ENCODE measurements at places on chromosomes 2 and 18.

GRCh38 chr2:226483745-226484619 lies 315.6 kb downstream of the IRS1 start:
- no peak for DNase-seq

GRCh38 chr18:6628187-6628586 lies 101.3 kb upstream of the ARHGAP28 start:
- DNase-seq: no peak

GRCh38 chr2:57080035-57080434 lies 896.2 kb downstream of the CCDC85A start:
- no peak for DNase-seq

DNA sequence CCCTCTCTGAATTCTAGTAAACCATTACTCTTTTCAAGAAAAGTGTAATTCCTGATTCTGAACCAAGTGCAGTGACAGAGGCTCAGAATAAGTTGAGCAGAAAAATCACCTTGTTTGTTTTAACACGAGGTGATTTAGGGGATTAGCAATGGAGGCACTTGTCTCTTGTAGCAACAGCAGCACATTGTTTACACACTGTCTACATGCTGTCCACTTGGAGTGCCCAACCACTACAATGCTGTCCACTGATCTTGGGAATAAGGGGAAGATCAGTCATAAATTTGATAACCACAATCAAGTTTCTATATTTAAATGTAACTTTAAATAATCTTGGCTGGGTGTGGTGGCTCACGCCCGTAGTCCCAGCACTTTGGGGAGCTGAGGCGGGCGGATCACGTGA lies 13.9 kb upstream of the RMND5A start:
- no peak for DNase-seq

GRCh38 chr2:86358957-86359356 lies 21.5 kb upstream of the REEP1 start:
- DNase-seq: no peak

Measured in thyroid gland (tissue), 4 donors.